NCI-H345 (cell line): ENCODE measurements at places on chromosomes 11 and 22.

DNA sequence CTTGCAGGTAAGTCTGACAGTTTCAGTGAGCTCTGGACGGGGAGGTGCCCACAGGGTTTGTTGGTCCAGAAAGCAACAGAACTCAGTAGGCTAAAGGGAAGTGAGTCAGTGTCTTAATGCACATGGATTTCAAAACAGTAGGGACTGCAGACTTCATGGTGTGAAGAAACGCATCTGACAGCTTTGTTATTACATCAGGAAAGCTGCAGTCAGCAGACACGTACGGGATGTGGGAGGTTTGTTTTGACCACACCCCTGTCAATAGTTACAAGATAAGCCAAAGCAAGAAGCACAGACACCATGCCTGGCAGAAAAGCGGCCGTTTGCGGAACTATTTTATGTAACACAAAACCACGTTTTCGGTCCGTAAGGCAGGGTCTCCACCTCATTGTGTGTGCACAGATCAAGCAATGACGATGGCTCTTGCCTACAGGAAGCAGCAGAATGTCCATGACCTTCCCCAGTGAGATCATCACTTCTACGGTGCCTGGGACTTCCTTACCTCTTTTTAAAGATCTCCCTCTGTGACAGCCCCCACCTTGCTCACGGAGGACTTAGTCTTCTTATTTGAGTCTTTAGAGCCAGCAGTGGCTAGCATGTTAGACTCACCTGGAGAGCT lies 58.2 kb upstream of the FTH1 start:
- no peak for DNase-seq

DNA sequence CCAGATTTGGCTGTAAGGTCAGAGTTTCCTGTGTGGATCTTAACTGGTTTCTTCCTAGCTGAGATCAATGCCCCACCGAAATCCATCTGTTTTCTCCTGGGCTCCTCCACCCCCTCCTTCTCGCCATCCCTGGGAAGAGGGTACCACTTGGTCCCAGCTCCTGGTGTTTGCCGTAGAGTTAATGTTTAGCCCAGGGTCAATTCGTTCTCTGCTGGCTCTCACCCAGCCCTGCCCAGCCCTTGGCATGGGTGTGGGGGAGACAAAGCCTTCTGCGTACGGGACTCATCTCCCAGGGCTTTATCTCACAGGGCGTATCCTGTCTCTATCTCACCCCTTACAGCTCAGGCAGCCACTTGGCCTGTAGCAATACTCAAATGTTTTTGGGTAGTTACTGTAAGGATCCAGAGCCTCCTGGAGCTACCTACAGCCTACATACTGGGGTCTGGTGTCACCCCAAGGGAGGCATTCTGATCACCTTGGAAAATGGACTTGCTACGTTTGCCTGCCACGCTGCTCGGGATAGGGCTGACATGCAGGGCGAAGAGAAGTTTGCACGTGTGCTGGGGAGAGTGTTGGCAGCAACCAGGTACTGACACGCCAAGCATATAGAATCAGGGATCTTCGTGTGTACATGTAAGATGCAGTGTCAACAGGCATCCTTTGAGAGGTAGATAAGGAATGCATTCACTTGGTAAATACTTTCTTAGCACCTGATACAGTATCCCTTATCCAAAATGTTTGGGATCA lies 66.1 kb downstream of the SCN3B start:
- DNase-seq, result no peak

GRCh38 chr22:32801537-32802236 lies at the start of gene TIMP3:
Gene TIMP3, plus strand, starts transcription at chr22:32801705. Its CDS starts 297 bp downstream, at chr22:32802002.
- no peak for DNase-seq

DNA sequence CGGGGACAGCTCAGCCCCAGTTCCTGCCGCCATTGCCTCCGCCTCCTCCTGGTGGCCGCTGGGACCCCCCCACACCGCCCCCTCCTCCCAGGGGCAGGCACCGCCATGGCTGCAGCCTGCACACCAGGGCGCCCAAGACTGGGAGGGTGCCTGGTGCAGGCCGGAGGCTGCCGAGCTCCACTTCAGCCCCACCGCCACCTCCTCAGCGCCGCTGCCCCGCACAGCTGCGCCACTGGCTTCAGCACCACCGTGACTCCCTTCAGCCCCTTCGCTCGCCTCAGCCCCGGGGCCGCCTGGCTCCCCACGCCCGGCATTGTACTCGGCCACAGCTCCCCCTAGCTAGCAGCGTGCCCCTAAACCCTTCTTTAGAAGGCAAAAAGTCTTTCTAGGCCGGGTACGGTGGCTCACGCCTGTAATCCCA lies 131.1 kb downstream of the CRYBB2 start:
- no peak for DNase-seq

DNA sequence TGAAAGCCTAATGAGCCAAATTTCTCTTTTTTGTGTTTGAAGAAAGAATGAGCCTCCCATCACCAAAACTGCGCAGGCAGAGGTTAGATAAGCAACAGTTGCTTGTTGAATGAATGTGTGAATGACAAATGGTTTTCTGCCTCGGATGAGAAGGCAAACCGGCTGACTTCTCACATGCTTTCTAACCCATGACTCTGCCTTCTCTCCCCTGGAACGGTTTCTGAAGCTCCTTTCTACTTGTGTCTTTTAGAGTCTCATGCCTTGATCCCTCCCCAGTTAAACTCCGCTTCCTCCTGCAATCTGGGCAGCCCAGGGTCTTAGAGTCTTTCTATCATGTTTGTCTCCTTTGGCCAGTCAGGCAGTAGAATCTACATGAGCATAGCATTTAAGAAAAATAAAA lies 342.1 kb upstream of the NCAM1 start:
- no peak for DNase-seq

GRCh38 chr11:34683396-34683795 lies 62.5 kb downstream of the EHF start:
- DNase-seq, result no peak

DNA sequence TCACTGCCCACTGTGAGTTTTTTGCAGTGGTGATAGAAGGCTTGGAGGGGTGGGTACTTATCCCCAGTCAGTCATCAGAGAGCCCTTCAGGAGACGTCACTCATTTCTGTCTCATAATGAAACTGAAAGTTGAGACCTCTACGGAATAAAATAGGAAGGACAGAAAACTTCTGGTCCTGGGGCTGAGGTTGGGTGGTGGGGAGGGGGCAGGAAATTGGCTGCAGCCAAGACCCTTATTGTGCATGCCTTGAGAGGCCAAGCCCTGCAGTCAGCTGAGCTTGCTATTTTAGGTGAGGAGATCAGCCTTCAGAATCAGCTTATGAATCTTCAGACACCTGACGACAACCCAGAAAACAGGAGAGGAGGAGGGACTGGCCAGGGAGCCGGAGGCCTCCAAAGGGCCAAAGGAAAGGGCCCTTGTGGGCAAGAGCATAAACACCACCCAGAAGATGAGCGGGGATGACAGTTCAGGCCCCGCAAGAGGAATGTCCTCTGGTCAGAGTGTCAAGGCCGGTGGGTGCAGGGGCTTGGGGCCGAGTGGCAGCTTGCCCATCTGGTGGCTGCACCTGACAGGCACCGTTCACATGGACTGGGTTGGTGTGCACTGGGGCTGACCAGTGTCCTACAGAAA lies 17.9 kb upstream of the ADA2 start:
- DNase-seq, result no peak

DNA sequence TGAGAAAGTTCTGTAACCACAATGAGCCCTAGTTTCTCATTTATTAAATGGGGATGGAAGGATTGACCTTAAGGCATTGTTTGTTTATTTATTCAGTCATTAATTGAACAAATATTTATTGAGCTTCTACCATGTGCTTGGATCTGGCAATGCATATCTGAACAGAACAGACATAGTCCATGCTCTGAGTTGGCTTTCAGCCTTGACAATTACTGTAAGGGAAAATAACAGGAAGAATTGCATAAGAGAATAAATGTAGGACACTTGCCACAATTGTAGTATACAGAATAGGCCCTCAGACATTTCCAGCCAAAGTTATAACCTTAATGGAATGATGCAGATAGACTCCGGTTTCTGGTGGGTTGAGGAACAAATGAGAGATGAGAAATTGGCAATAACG lies 160.5 kb upstream of the TTC12 start:
- no peak for DNase-seq

DNA sequence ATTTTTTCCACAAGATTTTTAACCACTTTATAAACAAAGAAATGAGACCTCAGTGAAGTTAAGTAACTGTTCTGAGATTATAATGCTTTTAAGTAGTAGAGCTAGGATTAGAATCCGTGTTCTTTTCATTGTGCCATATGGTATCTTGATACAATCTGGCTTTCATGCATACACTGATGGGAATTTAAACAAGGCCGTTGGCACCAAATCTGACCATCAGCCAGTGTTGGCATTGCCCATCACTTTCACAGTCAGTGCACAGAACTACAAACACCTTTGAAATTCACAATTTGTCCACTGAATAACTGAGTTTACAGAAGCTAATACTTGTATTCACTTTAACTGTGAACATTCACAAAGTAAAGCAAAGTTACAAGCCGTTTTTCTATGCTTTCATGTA lies 1228.0 kb downstream of the TBC1D22A start:
- no peak for DNase-seq

DNA sequence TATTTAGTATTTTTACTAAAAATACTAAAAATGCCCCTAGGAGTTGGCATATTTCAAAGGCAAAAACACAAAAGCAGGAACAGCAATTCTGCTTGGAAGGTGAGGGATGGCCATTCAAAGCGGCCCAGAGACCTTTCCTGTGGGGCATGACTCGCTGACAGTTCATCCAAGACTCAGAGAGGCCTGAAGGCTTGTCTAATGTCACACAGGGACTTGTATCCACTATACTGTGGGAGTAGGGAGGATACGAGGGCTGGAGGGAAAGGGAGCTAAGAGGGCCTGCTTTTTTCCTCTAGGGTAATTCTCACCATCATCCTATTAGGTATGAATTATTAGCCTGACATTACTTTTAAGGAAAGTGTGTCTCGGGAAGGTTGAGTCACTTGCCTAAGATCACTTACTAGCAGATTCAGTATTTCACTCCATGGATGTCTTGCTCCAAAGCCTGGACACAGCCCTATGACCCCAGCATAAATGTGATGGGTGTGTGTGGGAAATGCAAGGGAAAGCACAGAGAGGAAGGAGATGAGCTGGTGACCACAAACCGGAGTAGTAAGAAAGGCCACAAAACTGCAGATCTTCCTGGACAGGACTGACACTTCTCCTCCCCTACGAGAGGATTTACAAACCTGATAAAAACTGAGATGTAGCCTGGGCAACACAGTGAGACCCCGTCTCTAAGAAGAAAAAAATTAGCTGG lies 16.7 kb upstream of the UCP3 start:
- DNase-seq, result no peak

DNA sequence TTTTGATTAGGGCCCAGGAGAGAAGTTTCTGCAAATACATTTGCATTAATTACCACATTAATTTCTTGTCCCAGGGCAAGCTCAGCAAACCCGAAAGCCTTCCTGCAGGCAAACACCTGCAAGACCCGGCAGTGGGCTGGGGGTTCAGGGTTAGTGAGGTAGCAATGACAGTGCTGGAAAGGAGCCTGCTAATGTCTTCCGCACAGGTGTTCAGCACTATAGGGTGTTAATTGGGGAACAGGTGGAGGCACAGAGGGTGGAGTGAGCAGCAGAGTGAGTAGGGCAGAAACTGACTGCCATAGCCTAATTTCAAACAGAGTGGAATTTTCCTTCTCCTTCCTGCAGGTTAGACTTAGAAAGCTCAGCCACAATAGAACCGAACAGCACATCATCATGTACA lies 50.9 kb upstream of the UBASH3B start:
- DNase-seq, result no peak

- no peak for DNase-seq
Measured at GRCh38 chr11:76683161-76684095, 12.9 kb upstream of the LRRC32 start.

DNA sequence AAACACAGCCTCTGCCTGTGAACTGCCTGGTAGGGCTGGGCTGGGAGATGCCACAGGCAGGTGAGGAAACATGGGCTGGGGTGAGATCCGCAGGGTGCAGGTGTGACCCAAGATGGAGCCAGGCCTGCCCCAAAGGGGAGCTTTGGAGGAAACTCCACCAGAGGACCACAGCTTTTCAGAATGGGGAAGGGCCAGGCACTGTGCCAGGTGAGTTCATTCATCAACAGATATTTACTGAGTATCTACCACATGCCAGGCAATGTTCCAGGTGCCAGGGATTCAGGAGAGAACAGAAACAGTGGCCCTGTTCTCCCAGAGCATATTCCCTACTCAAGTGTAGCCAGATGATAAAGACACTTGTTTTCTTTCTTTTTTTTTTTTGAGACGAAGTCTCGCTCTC lies 11.2 kb downstream of the RTN4RL2 start:
- peak; percentile 72 for DNase-seq

GRCh38 chr11:66847461-66848232 lies 4.4 kb downstream of the RCE1 start:
- no peak for DNase-seq

GRCh38 chr11:17528181-17528691 lies 16.0 kb downstream of the USH1C start:
- peak; percentile 36 for DNase-seq

- DNase-seq, result peak; percentile 87
Measured at GRCh38 chr11:66479394-66480116, 679 bp upstream of the DPP3 start.

DNA sequence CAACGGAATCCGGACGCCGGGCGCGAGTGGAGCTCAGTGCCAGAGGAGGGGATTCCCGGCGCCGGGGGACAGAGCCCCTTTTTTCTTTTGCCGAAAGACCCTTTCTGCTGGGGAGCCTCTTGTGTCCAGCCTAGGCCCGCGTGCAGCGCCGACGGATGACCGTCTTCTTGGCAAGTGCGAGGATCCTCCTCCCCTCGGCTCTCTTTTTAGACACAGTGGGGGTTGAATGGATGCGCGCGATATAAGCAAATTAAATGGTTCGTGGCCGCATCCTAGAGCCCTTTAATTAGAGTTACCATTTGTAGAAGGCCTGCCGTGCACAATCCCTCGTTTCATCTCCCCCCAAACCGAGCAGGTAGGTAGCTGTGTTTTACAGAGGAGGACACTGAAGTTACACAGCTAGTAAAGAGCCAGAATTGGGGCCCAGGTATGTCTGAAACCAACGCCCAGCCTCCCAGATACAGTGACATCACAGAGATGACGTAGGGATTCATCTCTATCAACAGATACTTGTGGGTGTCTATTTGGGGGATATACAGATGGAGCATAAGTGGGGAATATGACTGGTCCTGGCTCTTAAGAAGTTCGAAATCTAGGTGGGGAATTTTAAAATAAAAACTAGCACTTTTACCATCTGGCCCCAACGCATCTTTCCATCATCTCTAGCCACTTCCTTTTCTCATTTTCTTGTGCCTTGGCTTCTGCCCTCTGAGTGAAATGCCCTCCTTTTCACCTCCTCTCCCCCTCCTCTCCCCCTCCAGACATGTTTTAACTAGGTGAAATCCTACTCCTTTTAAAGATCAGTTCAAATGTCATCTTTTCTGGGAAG lies 875 bp downstream of the TCP11L1 start:
- DNase-seq, result peak; percentile 66

GRCh38 chr11:72116019-72116755 lies 3.7 kb upstream of the ANAPC15 start:
- no peak for DNase-seq

GRCh38 chr11:91470656-91471055 lies 754.0 kb upstream of the FAT3 start:
- DNase-seq, result no peak

- no peak for DNase-seq
Measured at GRCh38 chr22:49422701-49423100, 405.0 kb downstream of the BRD1 start.

GRCh38 chr11:44775366-44775984 lies 48.7 kb downstream of the TSPAN18 start:
- peak; percentile 39 for DNase-seq

GRCh38 chr11:68735646-68736045 lies 15.7 kb downstream of the TESMIN start:
- no peak for DNase-seq

- DNase-seq, result no peak
Measured at GRCh38 chr22:21759646-21760376, 24.2 kb upstream of the YPEL1 start.
